Stimulated activated CD4-positive, alpha-beta T cell treated with anti-CD3 and anti-CD28 coated beads, Interleukin-1b, Interleukin-23, amount 100 ng/mL, for 24 hours (primary cell): ENCODE measurements at places on chromosomes 4 and X.

GRCh38 chrX:153600032-153600373 lies 1.1 kb upstream of the CCNQ start:
- DNase-seq, result no peak

DNA sequence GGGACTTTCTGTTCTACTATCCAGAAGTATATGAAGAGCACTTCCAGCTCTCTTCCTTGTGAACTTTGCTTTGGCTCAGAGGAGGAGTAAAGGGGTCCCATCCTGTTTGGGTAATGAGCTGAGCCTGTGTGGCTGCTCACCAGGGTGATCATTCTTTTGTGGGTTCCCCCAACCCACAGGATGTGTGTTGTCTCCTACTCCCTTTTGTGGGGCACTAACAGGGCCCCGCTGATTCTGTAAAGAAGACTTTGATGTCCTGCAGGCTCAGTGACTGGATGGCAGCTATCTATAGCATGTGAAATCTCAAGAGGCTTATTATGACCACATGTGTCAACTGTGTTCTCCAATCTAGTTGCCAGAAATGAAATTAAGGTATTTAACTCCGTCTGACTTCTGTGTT lies 40.8 kb downstream of the ZNF518B start:
- no peak for DNase-seq

GRCh38 chr4:131091896-131092295 lies 1995.9 kb downstream of the C4orf33 start:
- no peak for DNase-seq

DNA sequence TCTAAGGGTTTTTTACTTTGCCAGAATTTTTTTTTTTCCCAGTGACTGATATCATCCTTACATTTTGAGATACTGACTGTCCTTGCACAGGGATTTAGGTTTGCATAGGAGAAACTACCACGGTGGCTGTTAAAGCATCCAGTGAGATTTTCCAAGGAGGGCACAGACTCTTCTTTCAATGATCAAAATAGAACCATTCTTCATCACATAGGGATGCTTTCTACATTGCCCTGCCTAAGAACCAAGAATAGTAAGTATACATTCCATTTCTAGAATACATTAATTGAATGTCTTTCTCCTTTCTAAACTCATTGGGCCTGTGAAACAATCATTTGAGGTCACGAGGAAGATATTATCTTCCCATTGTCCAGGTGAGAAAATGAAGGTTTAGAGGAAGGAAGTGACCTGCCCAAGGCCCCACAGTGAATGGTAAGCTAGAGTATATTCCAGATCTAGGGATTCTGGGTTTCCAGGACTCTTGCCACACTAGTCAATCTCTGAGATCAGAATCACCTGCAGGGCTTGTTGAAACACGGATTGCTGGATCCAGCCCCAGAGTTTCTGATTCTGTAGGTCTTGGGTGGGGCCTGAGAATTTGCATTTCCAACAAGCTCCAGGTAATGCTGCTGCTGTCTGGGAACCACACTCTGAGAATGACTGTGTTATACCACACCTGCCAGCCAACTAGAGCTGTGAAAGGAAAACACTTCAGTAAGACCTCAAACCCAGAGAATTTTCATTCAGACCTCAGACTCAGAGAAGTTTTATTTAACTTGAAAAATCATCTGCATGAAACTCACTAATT lies 17.7 kb upstream of the TMEM154 start:
- DNase-seq, result no peak

- no peak for DNase-seq
Measured at GRCh38 chr4:34309383-34309906, 1934.9 kb downstream of the ARAP2 start.

GRCh38 chrX:86237482-86237881 lies 89.2 kb downstream of the DACH2 start:
- no peak for DNase-seq

DNA sequence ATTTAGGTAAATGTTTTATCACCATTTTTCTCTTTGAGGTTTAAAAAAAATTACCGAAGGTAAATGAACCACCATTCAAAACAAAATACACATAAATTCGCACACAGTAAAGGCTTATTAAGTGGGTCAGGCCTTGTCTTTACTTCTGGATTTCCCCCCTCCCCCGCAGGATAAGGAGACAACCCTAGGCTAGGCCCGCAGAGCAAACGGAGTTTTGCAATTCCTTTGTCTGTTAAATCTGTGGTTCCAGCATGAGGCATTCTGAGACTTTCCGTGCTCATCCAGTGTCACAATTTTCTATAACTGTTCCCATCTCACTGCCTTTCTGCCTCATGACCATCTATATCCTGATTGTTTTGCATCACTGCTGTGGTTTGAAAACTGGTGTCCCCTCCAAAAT lies 307.4 kb downstream of the DCHS2 start:
- no peak for DNase-seq

DNA sequence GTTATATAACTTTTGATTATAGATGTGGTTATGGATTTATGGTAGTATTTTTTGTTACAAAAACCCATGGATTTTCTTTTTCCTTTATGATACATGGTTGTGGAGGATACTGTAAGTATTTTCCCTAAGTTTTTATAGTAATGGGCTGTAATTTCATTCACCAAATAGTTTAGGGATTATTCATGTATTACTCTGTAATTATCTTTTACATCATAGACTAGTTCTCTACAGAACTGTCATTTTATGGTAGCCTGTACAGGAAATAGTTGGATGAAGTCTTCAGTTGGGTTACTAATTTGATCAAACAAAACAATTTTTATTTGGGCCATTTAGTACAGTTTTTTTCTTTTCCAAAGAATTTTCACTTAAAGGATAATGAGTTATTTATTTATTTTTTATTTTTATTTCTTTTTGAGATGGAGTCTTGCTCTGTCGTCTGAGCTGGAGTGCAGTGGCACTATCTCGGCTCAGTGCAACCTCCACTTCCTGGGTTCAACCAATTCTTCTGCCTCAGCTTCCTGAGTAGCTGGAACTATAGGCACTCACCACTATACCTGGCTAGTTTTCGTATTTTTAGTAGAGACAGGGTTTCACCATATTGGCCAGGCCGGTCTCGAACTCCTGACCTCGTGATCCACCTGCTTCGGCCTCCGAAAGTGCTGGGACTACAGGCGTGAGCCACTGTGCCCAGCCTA lies 42.1 kb downstream of the RBPJ start:
- no peak for DNase-seq

GRCh38 chrX:105191878-105192277 lies 28.6 kb downstream of the TEX13A start:
- DNase-seq, result no peak
